ENCODE measurements at places on chromosomes 6 and 20.

DNA sequence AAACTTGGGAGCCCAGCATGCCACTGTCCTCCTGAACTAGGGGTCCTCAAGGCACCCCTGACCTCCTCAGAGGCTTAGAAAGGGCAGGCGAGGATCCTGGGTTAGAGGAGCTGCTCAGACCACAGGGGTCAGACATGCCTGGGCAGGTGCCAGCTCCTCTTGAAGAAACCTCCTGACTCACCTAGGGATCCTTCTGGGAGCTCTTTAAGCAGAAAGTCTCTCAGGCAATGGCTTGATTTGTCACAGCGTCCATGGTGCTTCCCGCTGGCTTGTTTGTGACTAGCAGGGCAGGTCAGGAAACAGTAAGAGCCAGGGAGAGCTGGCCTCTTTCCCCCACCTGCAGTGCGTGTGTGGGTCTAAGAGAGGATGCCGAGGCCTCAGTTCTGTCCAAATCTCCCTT lies 174.5 kb upstream of the SNX9 start:
- DNase-seq, result no peak

- DNase-seq, result no peak
These were observed 17.5 kb downstream of the ACSS1 start for GRCh38 chr20:25040438-25040831.

- DNase-seq, result no peak
These were observed 446.7 kb downstream of the GJA1 start for GRCh38 chr6:121881974-121882667.

DNA sequence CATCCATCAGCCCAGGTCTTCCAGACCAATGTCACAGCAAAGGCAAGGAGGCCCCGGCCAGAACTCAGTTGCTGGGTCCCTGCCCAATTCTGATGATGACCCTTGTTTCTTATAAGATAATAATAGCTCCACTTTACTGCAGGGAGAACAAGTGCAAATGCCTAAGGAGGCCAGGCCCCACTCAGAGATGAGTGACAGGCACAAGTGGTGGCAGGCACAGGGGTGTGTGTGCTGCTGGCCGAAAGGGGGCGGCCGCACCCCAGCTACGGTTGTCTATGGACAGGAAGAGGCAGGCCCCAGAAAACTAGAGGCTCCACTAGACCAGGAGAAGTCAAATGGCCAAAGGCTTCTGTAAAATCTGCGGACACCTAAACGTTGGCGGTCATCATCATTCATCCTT lies 28.6 kb downstream of the GNAS-AS1 start:
- DNase-seq, result no peak

GRCh38 chr6:25882051-25882496 lies 8.0 kb upstream of the SLC17A3 start:
- DNase-seq, result no peak

DNA sequence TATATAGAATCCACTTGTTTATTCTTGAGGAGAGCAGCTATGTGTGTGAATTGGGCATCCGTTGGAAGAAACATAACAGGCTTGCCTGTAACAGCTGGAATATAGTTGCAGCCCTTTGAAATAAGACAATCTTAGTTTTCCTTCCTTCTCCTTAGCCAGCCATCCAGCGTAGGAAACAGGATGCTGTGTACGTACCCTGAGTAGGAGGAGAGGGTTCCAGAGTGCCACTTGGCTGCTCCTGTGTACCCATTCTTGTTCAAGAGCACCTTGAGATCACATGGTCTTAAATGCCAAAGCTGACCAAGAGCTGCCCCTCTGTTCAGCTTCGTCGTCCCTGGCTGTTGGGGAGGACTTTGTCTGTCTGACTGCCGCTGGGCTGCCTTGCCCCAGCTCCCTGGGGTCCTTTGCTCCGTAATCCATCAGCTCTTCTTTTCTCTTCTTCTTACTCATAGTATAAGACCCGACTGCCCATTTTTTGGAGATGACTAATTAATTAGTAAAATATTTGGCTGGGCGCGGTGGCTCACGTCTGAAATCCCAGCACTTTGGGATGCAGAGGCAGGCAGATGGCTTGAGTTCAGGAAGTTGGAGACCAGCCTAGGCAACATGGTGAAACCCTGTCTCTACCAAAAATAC lies 49.0 kb downstream of the RREB1 start:
- DNase-seq, result no peak

GRCh38 chr6:158552796-158553138 lies 7.1 kb upstream of the TMEM181 start:
- DNase-seq, result no peak

DNA sequence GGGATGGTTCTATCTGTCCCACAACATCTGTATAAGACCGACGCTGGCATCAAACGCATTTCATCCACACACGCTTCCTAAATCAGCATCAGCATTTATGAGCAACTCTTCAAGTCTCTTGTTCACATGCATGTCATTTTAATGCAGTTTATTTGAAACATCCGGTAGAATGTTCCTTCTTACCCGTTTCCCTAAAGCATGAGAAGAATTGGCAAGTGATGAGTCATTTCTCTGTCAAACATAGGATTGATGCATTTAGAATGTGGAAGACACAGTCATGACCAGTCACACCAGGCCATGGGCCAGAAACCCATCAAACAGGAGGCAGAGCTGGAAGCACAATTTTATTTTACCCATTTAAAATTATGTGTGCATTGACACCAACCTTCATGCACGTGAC lies 122.8 kb downstream of the UST start:
- no peak for DNase-seq

- DNase-seq, result no peak
These were observed 13.0 kb upstream of the BAG2 start for GRCh38 chr6:57159127-57159526.

DNA sequence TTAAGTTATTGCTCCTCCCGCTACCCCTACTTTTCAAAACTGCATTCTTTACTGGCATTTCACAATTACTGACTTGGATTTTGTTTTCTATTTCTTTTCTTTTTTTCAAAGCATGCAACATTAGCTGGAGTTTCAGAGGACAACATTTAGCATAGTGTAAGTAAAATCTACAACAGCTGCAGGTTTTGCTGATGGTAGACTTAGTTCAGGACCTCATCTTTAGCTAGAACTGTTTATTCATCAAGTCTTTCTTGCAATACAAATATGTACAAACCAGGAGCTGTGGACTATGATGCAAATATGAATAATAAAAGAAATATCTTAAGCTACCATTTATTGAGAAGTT lies 728 bp upstream of the CEP162 start:
- no peak for DNase-seq

Data from NCI-H510A (cell line).